Activated CD8-positive, alpha-beta memory T cell treated with anti-CD3 and anti-CD28 coated beads for 48 hours (primary cell): ENCODE measurements at places on chromosomes 12 and 14.

DNA sequence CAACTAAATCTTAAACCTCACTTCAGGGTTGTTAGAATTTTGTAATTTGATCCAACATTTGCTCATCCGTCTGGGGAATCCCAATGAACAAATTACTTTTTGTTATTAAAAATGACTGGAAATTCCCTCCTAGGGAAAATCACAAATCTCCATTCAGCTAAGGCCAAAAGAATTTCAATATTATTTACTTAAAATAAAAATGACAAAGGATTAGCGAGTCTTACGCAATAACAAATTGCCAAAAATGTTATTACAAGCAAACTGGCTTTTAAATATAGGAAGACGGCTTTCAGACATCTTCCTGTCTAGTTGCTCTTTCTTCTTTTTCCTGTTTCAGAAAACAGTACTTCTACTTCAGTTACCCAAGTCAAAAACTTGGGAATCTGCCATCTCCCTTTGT lies 92.4 kb upstream of the TSPAN8 start:
- no peak for DNase-seq

GRCh38 chr12:40742041-40742440 lies 49.8 kb downstream of the CNTN1 start:
- DNase-seq: no peak

DNA sequence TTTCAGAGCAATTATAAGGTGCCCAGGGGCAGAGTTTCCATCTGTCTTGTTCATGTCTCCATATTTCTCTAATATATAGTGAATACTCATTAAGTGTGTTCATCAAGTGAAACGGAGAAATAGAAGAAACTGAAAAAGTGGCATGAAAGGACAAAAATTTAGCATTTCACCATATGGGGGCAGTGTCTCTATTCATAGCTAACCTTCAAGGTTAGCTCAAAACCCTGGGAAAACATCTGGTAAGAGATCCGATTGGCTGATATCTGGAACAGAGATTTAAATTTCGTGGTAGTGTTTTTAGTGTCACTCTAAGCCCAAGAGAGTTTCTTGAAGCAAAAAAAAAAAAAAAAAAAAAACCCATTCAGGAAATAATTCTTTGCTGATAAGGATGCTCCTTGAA lies 367.5 kb downstream of the DAD1 start:
- no peak for DNase-seq

DNA sequence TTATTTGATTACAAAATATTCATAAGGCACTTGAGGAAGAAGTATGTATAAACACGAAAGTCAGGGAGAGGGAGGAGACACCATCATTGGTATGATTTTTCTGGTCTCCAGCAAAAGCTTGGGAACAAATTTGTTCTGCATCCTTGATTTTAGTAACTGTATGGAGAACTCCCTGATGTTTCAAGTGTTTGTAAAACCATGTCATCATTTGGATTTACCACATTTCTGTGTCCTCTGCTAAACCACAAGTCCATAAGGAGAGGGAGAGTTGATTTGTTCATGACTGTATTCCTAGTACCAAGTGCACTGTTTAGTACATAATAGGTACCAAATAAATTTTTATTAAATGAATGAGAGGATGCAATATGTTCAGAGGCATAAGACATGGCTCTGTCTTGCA lies 181.1 kb downstream of the BTG1 start:
- DNase-seq: no peak

- DNase-seq: no peak
These were observed 143.7 kb upstream of the DIO2 start for GRCh38 chr14:80354860-80355581.

DNA sequence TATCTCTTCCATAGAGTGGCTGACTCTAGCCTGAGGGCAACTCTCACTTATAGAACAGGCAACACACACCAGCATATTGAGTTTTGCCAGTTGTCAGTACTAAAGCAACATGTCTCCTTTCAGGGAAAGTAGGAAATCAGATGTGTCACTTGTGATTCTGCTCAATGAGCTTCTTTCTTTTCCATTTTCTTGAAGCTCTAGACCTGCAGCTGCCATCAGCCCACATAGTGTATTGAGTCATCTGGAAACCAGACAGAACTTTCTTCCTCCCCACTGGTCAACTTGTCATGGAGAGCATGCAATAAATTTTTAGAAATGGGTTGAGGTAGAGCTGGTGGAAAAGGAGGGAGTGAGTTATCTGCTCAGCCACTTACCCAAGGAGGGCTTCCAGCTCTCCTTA lies 209.0 kb upstream of the PLEKHG7 start:
- DNase-seq: no peak

- DNase-seq: no peak
These were observed 3.1 kb downstream of the C14orf180 start for GRCh38 chr14:104582662-104583061.

DNA sequence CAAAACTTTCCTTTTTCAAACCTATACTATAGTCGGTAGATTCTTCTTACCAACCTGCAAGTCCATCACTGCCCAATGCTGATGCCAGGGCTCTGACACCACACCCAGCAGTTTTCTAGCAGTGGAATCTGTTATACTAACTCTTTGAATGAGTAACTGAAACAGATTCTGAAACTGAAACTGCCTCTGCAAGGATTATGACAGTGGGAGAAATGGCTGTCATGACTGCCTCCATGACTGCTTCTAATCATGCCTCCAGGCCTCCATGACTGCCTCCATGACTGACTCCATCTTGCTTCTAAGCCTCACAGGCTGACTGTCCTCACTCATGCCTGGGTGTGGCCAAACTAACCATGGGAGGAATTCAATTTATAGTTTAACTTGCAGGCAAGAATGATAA lies 29.4 kb upstream of the OXA1L start:
- no peak for DNase-seq

DNA sequence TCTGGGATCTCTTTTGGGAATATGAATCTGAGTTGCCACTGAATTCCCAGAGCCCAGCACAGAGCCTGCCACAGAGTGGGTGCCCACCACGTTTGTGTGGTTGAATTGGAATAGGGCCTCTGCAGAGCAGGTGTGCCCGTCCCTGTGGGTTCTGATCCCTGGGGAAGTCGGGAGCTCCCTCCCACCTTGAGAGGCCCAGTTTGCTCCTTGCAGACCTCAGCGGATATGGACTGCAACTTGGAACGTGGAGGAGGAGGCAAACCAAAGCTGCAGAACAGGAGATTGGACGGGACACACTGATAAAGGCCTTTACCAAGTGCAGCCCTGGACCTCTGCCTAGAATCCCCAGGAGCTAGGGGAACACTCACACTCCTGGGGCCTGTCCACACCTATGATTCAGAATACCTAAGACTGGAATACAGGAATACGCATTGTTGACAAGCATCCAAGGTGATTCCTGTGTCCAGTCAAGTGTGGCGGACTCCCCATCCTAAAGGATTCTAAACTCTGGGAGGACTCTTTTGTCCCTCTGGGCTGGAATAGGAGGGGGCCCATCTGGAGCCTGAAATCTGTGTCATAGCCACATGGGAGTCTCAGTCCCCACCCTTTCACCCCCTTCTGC lies 2.4 kb downstream of the KRT76 start:
- DNase-seq: no peak
